LoVo (cell line): ENCODE measurements at places on chromosomes 11 and 22.

GRCh38 chr11:2621894-2622293, 77.9 kb downstream of the KCNQ1OT1 start:
- DNase-seq: no peak

DNA sequence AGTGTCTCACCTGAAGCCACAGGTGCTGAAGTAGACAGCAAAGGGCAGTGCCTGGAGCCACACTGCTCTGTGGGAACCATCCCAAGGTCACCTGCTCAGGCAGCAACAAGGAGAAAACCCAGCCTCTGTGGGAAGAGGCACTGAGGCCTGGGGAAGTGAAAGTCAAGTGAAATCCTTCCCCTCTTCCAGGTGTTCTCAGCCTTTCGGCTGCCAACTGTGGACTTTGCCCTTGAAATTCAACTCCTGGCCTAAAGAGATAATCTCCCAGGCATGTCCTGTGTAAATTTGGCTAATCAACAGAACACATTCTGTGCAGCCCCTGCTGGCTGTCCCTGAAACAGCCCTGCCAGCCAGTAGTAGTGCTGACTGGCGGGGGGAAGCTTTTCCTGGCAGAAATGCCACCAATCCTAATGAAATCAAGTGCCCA, 112.1 kb downstream of the RPL27A start:
- DNase-seq: peak; percentile 60

DNA sequence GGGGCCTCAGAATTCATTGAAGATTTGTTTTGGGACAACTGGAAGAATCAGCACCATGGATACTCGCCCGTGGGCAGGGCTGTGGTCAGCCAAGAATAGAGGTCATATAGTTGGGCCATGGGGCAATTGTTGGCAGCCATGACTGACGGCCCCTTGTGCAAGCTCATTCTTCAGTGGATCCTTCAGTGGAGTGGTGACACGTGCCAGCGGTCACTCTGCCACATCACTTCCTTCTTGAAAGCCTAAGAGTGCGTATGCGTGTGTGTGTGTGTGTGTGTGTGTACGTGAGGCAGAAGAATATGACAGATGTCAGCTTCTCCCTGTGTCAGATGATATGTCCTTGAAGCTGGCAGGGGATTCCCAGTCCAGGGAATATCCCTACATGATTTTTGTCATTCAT, 1.8 kb upstream of the IL18BP start:
- no peak for DNase-seq

DNA sequence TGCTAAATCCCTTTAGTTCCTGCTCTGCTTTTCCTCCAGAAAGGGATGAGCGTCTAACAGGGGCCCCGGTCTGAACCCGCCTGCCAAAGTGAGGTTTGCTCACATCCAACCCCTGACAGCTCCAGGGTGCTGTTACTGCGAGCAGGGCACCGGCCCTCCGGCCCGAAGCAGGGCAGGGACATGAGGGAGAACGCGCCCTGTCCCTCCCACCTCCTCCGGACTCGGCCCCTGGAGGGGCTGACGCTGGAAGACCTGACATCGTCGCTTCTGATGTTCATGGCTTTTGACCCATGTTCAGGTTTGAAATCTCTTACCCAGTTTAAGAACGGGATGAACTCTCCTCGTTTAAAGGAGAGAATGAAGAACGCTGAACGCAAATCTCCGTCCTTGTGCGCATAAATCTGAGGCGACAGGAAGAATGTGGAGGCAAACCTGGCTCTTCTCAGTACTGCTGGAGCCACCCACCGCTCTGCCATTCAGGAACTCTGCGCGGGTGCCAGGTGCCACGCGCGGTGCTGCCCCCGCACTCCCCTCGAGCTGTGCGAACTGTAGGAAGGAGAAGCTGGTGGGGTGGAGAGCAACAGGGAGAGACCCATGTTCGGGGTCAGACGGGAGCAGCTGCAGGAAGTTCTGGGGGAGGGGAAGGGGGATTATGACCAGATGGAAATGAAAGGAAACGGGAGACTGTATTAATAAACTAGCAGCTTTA, 826 bp upstream of the EEF1G start:
- no peak for DNase-seq

- DNase-seq: no peak
These were observed 26.9 kb upstream of the TESMIN start for GRCh38 chr11:68778205-68778604.

DNA sequence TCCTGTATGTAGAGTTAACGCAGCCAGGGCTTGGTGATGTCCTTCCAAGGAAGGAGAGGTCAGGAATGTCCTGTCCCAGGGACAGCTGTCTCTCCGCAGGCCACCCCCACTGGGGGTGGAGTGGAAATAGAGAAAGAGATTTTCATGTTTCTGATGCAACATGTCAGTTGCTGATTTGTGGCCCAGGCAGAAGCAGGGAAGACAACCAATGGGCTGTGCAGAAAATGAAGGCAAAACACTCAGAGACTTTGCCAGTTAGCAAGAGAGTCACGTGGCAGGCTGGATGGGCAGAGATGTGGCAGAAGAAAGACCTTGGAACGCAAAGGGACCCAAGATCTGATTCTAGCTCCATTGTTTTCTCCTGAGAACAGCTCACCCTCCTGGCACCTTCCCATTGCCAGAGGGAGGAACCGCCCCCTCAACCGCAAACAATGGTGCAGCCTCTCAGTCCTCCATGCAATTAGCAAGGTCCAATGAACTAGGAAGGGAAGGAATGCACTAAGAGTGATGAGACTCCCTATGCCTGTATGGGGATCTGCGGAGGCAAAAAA, 71.0 kb downstream of the SYN3 start:
- no peak for DNase-seq

- DNase-seq: no peak
These were observed 125.3 kb downstream of the VPREB1 start for GRCh38 chr22:22369964-22370270.

GRCh38 chr11:43541993-43542392, 138.5 kb upstream of the HSD17B12 start:
- DNase-seq: no peak

- DNase-seq: no peak
These were observed 780.9 kb downstream of the BRD1 start for GRCh38 chr22:49046546-49047361.

GRCh38 chr22:35684732-35685131, 32.9 kb upstream of the APOL5 start:
- no peak for DNase-seq

GRCh38 chr11:118806400-118806799, 15.4 kb upstream of the DDX6 start:
- no peak for DNase-seq

GRCh38 chr11:46918083-46918787, at the start of gene LRP4:
Gene LRP4 (minus strand): TSS chr11:46918550. CDS start chr11:46918379, 171 bp downstream.
- DNase-seq: peak; percentile 48

DNA sequence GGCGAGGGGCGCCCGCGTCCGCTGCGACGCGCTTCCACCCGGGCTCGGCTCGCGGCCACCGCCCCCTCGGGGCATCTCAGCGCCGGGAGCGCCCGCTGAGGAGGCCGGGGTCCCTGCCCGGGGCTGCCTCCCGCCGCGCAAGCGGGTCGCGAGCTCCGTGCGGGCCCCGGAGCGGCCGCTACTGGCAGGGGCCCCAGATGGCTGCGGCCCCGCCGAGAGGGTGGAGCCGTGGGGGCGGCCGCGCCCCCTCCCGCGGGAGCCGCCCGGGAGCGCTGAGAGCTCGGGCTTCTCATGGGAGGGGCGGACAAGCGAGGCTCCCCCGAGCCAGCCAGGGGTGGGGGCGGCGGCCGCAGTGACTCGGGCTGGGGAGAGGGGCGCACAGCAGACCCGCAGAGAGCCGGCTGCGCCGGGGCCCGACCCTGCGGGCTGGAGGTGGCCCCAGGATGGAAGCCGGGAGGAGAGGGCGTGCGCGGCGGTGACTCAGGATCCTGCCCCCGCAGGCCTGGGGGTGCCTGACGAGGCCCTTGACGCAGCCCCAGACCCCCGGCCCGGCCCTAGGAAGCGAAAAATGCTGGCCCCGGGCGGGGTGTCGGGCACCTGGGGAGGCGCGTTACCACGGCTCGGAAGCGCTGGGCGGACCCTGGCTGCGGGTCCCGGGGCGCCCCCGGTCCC, 603 bp upstream of the ZFTA start:
- DNase-seq: peak; percentile 33

- DNase-seq: no peak
These were observed 6.7 kb upstream of the VSIG10L2 start for GRCh38 chr11:125939081-125939521.

DNA sequence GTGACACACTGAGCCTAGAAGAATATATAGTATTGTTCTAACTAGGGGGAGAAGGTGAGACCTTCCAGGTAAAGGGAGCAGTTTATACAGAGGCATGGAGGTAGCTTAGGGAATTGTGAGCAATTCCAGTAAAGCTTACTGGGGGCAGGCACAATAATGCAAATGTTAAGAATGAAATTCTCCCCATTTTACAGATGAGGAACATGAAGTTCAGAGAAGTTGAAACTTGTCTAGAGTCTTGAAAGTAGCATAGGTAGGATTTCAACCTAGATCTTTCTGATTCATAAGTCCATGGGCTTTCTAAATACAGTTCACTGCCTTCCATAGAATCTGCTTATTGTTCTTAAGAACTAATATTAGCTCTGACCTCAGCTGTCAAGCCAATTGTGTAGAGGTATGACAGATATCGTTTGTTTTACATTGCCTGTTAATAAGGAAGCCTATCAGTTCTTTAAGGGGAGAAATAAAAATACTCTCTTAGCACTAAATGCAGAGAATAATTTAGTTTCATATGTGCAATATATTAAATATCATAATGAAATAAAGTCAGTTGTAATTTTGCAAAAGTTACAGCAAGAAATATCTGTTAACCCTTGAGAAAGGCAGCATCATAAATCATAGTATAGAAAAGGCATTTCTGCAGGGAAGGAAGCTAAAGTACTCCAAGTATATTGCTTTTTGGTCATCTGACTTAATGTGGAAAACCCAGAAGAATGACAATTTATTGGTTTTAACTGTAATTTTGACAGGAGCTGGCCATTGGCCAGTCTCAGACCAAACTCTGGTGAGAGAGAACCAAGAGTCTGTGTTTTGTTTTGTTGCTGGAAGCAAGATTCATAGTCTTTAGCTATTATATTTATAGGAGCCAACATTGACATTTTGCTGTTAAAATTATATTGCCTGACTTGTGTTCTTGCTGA, 181.8 kb downstream of the UVRAG start:
- no peak for DNase-seq

DNA sequence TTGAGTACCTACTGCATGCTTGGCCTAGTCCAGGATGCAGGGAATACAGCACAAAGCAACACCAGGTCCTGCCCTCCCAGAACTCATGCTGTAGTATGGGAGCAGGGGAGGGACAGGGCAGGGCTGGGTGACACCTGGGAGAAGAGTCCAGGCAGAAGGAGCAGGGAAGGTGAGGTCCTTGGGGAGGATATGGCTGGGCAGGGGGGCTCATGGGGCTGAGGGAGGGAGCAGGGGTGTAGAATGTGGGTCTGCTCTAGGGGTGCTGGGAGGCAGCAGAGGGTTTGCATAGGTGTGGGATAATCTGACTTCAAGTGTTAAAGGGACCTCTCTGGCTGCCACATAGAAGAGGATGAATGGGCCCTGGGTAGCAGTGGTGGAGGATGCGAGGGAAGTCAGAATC, 4.8 kb downstream of the TOP3B start:
- no peak for DNase-seq

- DNase-seq: no peak
These were observed 8.3 kb downstream of the KRTAP5-11 start for GRCh38 chr11:71574418-71574817.

GRCh38 chr11:11628651-11629050, 6.8 kb upstream of the GALNT18 start:
- DNase-seq: no peak

GRCh38 chr22:33539902-33540751, 380.1 kb downstream of the LARGE1 start:
- DNase-seq: peak; percentile 84

- DNase-seq: no peak
These were observed 428.1 kb downstream of the OPCML start for GRCh38 chr11:133104009-133104744.

DNA sequence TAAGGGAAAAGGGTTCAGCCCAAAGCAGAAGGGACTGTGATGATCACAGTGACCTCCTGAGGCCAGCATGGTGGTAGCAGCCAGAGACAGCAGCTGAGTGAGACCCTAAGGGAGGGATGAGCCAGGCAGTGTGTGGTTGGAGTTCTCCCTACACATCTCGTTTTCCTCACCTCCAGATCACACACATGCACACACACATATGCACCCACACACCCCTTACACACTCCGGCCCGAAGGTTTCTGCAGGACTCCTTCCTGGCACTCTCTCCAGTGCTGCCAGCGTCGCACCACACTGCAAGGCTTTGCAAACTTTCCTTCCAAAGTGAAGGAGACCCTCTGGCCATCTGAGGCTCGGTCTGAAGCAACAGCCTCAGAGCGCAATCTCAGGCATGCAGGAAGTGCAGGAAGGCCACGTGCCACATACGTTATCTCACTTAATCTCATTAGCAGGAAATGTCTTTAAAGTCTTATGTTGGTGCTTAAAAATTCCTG, 26.9 kb upstream of the TP53I11 start:
- no peak for DNase-seq

- no peak for DNase-seq
These were observed 12.9 kb upstream of the CD3E start for GRCh38 chr11:118291477-118292135.
